ENCODE measurements at places on chromosomes 11 and 22.

- no peak overlapping the region for H3K4me3 ChIP-seq
- no peak for DNase-seq
- H3K4me1 ChIP-seq = no peaks in the 10 kb centered on the region
- no peaks in the 10 kb centered on the region for H3K27me3 ChIP-seq
- H3K36me3 ChIP-seq = no peaks in the 10 kb centered on the region
These were observed 5.0 kb upstream of the PDE3B start for GRCh38 chr11:14638561-14638960.

DNA sequence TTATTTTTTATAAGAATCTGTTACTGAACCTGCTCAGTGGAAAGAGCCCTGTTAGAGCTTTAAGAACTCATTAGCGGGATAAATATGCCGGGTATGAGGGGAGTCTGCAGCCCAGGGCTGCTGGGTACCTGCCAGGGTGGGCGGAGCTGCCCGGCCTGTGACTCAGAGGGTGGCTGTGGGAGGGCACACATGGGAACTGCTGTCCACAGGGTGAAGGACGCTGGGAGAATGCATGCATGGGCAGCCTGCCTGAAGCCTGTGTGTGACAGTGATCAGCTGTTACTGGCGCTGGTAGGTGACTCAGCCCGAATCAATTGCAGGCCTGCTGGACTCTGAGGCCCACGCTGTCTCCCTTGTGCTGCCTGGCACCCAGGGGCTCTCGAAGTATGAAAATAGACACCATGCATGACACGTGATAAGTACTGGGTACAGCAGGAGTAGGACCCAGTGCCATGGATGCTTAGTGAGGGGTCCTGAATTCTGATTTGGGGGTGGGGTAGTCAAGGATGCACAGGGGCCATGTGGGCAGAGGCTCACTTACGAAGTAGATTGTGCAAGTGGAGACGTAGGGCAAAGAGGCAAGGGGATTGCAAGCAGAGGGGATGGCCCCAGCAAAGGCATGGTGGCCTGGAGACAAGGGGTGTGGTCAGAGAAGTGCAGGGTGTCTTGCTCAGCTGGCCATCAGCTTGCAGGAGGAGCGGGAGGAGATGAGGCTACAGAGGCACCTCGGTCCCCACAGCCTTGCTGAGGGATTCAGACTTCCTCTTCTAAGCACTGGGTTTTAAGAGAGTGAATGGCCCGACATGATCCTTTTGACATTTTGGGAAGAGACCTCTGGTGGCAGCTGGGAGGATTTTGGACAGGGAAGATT, 36.5 kb downstream of the GRIK4 start:
- no peaks in the 10 kb centered on the region for H3K27me3 ChIP-seq
- no peak overlapping the region for H3K4me3 ChIP-seq
- peaks cover 8% of the 10 kb centered on the region for H3K4me1 ChIP-seq
- peak overlapping the region; percentile 49 for H3K27ac ChIP-seq
- no peaks in the 10 kb centered on the region for H3K36me3 ChIP-seq
- DNase-seq = no peak

DNA sequence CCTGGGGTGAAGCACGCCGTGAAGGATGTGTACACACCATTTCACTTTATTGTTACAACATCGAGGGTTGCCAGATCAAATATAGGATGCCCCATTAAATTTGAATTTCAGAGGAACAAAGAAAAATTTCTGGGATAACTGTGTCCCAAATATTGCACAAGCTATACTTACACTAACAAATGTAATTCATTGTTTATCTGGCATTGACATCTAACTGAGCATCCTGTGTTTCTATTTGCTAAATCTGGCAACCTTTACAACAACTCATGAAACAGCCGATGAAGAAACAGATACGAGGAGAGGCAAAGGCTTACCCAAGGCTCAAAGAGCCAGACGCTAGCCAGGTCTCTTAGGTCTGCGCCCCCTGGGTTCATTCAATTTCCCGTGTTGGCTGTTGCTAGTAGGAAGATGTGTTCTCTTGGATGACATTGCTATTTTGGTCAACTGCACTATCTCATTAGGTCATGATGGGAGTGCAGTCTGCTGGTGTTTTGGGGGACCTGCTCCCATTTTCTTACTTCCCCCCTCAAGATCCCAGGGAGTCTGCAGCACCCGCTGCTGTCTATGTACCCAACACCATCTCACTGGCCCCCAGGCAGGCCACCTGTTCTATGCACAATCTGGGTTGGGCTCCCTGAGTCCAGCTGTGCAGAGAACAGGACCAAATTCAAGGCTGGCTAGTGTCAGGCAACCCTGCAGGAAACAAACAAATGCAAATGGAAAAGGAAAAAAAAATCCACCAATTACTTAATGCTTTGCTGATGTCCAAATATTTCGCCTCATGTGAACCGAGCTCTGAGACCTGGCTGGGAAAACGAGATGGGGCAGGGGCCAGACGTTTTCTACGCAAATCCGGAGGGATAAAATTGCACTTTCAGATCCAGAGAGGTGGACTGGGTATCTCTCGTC, 560.9 kb downstream of the MIAT start:
- no peaks in the 10 kb centered on the region for H3K36me3 ChIP-seq
- no peak overlapping the region for H3K27ac ChIP-seq
- no peak for DNase-seq
- no peak overlapping the region for H3K4me3 ChIP-seq
- no peaks in the 10 kb centered on the region for H3K4me1 ChIP-seq

GRCh38 chr11:123073343-123074057, 11.6 kb upstream of the HSPA8 start:
- no peak overlapping the region for H3K27ac ChIP-seq
- DNase-seq = no peak
- H3K36me3 ChIP-seq = no peaks in the 10 kb centered on the region
- no peaks in the 10 kb centered on the region for H3K27me3 ChIP-seq

DNA sequence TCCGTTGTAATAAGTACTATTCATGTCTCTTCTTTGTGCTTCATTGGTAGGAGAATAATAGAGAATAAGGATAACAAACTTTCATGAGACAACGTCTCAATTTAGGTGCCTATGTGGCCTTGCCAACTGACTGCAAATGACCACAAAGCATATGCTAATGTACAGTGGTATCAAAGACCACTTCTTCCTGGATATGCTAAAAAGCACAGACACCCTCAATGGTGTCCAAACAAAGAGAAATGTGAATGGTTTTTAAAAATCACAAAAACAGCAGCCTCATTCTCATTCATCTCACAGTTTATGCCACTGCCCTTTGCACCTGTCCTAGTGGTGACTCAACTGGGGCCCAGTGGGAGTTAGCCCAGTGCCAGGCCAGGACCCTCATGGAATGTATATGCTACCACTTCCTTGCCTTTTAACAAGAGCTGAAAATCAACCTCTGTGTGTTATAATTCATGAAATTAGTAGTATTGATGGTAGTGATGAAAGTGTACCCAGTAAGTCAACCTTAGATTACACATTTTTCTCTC, 65.2 kb upstream of the MTMR2 start:
- no peak overlapping the region for H3K4me3 ChIP-seq
- no peak overlapping the region for H3K27ac ChIP-seq
- H3K36me3 ChIP-seq = no peaks in the 10 kb centered on the region

DNA sequence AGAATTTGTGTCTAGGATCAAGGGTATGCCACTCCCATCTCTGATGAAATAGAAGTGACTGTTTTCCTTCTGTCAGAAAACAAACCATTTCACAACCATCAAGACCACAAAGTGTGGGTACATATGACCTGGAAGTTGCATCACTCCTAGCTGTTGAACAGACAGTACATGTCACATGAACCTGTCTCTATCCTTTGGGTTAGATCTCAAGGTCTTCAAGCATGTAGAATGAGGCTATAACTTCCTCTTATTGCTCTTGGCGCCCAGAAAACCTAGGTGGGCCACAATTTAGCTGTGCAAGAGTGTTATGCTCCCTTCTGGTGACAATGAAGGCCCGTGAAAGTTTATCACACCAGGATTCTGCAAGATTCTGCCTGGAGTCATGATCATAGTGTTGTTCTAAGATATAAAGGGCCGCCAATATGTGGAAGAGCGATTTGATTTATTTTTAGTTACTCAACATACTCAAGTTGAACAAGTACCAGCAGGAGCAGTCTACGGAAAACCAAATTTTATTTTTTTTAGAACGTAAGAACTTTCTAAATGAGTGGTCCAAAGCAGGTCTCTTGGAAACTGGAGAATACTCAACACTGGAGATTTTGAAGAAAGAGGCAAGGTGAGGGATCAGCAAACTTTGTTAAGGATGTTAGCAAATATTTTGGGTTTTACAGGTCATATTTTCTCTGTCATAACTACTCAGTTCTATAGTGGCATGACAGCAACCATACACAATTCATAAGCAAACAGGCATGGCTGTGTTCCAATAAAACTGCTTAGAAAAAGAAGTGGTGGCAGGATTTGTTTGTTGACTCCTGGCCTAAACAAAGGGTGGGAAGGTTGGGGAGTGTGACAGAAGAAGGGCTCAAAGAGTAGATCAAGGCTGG, 101.8 kb downstream of the USP35 start:
- no peaks in the 10 kb centered on the region for H3K27me3 ChIP-seq
- peak overlapping the region; percentile 87 for H3K27ac ChIP-seq
- no peak overlapping the region for H3K4me3 ChIP-seq
- H3K36me3 ChIP-seq = no peaks in the 10 kb centered on the region
- DNase-seq = peak; percentile 88

- no peaks in the 10 kb centered on the region for H3K4me1 ChIP-seq
- no peaks in the 10 kb centered on the region for H3K36me3 ChIP-seq
- DNase-seq = no peak
- no peak overlapping the region for H3K27ac ChIP-seq
These were observed 92.5 kb downstream of the CEP164 start for GRCh38 chr11:117420143-117420485.

GRCh38 chr22:35638001-35638400, 10.2 kb upstream of the APOL6 start:
- H3K4me3 ChIP-seq = no peak overlapping the region
- no peaks in the 10 kb centered on the region for H3K27me3 ChIP-seq
- DNase-seq = no peak
- peaks cover 15% of the 10 kb centered on the region for H3K4me1 ChIP-seq

GRCh38 chr11:91173701-91174100, 950.9 kb upstream of the CHORDC1 start:
- H3K27me3 ChIP-seq = no peaks in the 10 kb centered on the region
- H3K36me3 ChIP-seq = no peaks in the 10 kb centered on the region
- H3K4me3 ChIP-seq = no peak overlapping the region

GRCh38 chr11:8230178-8230859, 33.4 kb downstream of the LMO1 start:
- H3K27ac ChIP-seq = no peak overlapping the region
- H3K4me1 ChIP-seq = no peaks in the 10 kb centered on the region
- H3K27me3 ChIP-seq = no peaks in the 10 kb centered on the region
- DNase-seq = no peak
- H3K4me3 ChIP-seq = no peak overlapping the region

GRCh38 chr11:57588046-57588710, 9.3 kb upstream of the SERPING1 start:
- no peak overlapping the region for H3K27ac ChIP-seq
- no peak overlapping the region for H3K4me3 ChIP-seq
- H3K36me3 ChIP-seq = no peaks in the 10 kb centered on the region
- DNase-seq = no peak
- no peaks in the 10 kb centered on the region for H3K27me3 ChIP-seq
- no peaks in the 10 kb centered on the region for H3K4me1 ChIP-seq

DNA sequence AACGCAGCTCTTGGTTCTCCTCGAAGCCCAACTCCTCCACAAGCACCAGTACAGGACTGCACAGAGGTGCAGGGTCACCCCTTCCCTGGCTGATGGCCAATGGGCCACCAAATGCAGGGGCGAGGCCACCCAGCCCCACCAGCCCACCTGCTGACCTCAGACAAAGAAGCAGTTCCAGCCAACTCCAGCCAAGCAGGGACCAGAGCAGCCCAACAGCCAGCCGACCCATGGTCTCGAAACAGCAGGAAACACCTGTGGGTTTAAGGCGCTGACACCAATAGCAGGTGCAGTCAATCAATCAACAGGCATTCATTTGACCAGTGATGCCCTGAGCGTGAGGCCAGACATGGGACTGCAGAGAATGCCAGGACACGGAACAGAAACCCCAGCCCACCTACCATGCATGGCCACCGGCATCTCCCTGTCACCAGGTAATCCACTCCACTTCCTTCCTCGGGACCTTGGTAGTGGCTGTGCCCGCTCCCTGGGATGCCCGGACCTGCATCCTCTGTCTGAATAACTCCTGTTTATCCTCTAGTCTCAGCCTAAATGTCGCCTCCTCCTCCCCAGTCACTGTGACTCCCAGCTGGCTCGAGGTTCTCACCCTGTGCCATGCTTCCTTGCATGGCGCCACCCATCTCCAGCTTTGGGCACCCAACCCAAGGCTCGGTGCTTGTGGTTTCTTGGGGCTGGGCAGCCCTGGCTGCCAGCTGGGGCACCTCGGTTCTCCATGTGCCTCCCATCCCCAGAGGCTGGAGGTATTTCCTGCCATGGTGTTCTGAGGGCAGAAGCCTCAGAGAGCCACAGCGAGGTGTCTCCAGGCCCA, 1475.4 kb downstream of the BRD1 start:
- no peaks in the 10 kb centered on the region for H3K36me3 ChIP-seq
- H3K4me3 ChIP-seq = no peak overlapping the region
- no peaks in the 10 kb centered on the region for H3K27me3 ChIP-seq
- H3K27ac ChIP-seq = no peak overlapping the region
- DNase-seq = no peak

- H3K36me3 ChIP-seq = no peaks in the 10 kb centered on the region
- H3K4me1 ChIP-seq = peaks cover 49% of the 10 kb centered on the region
- no peak overlapping the region for H3K4me3 ChIP-seq
- no peak overlapping the region for H3K27ac ChIP-seq
These were observed 2.2 kb downstream of the PAX6 start for GRCh38 chr11:31808721-31809540.

- H3K4me1 ChIP-seq = no peaks in the 10 kb centered on the region
- no peak overlapping the region for H3K4me3 ChIP-seq
These were observed 253.5 kb upstream of the PLET1 start for GRCh38 chr11:112514011-112514740.

DNA sequence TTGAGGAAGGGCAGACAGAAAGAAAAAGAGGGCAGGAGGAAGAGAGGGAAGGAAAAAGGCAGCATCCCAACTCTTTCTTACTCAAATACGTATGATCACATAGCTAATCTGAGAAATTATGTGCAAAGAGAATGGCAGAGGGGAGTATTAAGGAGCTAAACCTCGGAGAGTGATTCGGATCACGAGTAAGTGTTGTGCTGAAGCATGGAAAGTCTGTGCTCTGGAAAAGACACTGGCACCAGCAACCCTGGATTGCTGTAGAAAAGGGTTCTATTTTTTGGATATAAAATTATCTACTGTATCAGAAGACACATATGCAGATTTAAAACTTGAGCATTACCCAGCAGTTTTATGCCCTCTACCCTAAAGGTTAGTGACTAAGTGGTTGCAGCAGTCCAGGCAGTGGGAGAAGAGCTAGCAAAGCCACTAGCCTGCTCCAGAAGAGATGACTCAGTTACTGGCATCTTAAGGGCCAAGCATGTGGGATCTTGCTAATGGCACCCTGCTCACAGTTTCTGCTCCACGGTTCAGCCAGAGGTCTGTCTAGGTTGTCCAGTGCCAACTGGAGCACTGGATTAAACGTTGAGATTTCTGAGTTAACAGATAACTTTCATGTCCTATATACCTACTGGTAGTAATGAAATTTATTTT, 151.7 kb downstream of the SWAP70 start:
- no peaks in the 10 kb centered on the region for H3K36me3 ChIP-seq
- H3K27me3 ChIP-seq = no peaks in the 10 kb centered on the region
- DNase-seq = no peak
- H3K4me3 ChIP-seq = no peak overlapping the region
- H3K4me1 ChIP-seq = no peaks in the 10 kb centered on the region
